ENCODE measurements at places on chromosomes 2 and 18. TPM values are rescaled to one million over a fixed set of nuclear protein-coding genes. Genes with fewer than 3 reads are reported as not detected.

The IL1B gene
- total RNA-seq, result 3.8 TPM

The ZSWIM2 gene
- total RNA-seq, result not detected

The ANKRD29 gene
- 31.0 TPM for total RNA-seq

DNA sequence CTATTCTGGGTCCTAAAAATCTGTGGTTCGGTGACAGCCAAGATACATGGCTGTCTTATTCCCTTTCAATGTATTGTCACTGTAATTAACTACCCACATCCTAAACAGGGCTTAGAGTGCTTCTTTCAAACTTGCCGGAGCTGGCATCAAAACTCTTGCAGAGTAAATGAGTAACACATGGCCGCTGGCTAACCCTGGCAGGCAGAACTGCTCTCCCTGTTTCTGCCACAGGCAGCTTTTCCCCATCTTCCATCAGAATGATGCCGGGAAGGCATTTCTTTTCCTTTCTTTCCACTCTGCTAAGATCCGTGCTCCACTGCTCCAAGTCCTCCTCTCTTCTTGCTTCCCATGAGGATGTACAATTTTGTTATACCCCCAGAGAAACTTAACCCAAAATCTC, 54.8 kb upstream of the PTPRM start:
- DNase-seq, result no peak

- DNase-seq, result no peak
These were observed 17.5 kb downstream of the STAT1 start for GRCh38 chr2:190996338-190996946.

DNA sequence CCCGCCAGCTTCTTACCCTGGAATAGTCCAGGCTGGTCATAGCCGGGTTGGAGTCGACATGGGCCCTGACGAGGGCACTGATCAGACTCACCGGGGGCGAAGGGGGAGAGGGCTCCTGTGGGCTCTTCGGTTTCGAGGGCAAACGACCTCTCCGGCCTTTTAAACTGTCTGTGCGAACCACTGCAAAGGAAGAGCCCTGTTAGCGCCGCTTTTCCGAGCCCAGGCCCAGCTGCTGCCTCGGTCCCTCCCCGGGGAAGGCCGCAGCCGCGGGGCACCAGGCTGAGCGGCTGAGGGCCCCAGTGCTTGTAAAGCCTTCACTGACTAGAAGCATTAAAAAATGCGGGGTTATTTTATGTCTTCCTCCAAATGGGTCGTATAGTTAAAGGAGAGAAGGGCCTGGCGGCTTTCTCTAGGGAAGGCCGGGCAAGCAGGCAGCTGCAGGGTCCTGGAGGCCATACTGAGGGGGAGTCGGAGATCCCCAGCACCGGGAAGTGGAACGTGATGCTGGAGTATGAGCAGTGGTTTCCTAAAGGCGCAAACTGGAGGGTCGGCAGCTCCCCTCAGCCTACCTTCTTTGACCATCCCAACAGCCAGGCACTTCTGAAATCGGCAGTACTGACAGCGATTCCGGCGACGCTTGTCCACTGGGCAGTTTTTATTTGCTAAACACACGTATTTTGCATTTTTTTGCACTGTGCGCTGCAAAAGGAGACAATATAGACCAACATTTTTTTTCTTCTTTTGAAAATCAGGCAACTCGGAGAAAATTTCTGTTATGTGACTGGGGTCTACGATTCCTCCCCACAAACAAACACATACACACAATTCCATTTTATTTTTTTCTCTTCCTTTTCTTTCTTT, 4.5 kb downstream of the NR4A2 start:
- no peak for DNase-seq
